ENCODE measurements at places on chromosomes 5 and 9. TPM values are rescaled to one million over a fixed set of nuclear protein-coding genes. Genes with fewer than 3 reads are reported as not detected.

Gene FAM151B
- 2.2 TPM for total RNA-seq

- no peak for DNase-seq
These were observed 5.1 kb downstream of the CNOT8 start for GRCh38 chr5:154863291-154864080.

Gene PCDHGA5
- 0.60 TPM for total RNA-seq

DNA sequence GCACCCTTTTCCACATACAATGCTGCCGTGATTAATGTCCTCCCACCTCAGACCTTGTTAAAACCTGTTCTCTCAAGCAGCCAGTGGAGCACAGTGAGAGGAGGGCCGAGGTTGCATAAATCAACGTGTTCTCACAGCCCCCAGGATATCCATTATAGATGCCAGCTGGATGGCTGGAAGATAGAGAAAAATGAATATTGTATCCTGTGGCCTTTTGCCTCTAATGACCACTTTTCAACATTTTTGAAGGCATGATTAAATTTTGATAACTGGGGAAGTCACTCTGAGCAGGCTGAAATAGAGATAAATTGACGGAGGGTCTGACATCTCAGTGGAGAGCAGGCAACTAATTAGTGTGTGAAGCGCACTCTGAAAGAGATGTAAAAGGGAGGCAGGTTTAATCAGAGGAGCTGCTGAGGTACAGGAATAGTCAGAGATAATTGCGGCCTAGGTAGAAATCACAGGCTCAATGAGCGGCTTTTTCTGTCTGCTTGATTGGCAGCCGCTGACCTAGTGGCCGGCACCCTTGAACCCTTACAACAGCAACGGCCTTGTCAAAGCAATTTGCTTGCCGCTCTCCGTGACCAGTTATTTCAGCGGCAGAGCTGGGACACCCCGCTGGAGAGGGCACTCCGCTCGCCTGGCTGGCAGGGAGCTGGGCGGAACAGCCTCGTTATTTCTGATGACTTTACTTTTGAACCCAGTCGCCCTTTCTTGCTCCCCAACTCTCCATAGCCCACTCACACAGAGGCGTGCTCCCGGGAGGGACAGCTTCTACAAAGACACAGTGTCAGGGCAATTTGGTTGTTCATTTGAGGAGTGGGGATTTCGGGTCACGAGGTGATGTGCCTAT lies 560.7 kb downstream of the PSAT1 start:
- DNase-seq = no peak

- no peak for DNase-seq
These were observed 383.3 kb downstream of the OSTF1 start for GRCh38 chr9:75471549-75472114.

- no peak for DNase-seq
These were observed 214.5 kb downstream of the AUH start for GRCh38 chr9:91147079-91147708.

GRCh38 chr9:132488626-132489025 lies 78.6 kb downstream of the CFAP77 start:
- no peak for DNase-seq

DNA sequence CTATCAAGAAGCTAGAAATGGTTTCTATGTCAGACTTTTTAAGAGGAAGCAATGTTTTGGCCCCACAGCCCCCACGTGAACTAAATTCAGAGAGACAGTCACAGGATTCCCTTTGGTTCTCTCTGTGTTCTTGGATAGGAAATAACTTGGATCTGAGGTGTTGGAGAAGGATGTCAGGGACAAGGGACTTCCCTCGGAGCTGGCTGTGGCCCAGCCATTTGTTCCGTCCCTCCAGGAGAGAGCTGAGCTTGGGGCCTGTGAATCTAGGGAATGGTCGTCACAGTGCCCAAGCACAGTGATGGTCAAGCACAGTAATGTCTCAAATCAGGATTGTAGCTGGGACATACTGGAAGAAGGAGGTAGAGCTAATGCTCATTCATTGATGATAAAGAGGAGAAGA lies 2.0 kb downstream of the C7 start:
- DNase-seq = no peak

Gene PRUNE2
- 8.5 TPM for total RNA-seq

DNA sequence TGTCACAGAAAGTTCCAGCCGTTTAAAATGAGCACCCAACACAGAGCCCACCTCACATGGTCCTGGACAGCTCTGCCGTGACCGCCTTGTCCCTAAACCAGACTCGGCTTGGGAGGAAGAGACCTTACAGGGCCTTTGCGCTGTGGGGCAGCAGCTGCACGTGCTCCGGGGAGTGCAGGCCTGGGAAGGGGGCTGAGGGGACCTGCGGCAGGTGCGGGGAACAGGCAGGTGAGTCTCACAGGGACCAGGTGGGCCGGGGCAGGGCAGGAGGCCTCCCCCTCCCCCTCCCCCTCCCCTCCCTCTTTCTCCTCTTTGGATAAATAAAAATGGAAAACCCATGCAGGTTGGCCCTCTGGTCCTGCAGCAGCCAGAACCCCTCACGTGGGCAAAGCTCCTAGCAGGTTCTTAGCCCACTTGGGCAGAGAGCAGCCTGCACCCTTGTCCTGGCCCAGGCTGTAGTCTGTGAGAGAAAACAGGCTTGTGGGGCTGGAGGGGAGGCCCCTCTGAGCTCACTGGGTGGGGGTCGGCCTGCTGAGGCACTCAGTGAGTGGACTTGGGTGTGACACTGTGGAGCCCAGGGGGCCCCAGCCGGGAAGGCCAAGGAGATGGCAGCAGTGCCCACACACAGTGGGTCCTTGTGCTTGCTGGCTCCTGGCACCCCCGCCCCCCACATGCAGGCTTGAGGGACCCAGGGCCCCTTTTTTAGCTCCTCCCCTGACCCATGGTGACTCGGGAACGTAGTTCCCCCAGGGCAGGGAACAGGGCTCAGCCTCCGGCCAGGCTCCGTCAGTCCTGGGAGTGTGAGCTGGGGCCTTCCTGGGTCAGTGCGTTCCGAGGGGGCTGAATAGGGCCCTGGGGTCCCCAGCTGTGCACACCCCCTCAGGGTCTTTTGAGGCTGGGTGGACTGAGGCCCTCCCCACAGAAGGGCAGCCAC lies 40.0 kb upstream of the CACNA1B start:
- DNase-seq = no peak

Gene CCL21
- total RNA-seq = 0.44 TPM

- DNase-seq = no peak
These were observed 36.0 kb downstream of the SH3GL2 start for GRCh38 chr9:17614903-17615302.

DNA sequence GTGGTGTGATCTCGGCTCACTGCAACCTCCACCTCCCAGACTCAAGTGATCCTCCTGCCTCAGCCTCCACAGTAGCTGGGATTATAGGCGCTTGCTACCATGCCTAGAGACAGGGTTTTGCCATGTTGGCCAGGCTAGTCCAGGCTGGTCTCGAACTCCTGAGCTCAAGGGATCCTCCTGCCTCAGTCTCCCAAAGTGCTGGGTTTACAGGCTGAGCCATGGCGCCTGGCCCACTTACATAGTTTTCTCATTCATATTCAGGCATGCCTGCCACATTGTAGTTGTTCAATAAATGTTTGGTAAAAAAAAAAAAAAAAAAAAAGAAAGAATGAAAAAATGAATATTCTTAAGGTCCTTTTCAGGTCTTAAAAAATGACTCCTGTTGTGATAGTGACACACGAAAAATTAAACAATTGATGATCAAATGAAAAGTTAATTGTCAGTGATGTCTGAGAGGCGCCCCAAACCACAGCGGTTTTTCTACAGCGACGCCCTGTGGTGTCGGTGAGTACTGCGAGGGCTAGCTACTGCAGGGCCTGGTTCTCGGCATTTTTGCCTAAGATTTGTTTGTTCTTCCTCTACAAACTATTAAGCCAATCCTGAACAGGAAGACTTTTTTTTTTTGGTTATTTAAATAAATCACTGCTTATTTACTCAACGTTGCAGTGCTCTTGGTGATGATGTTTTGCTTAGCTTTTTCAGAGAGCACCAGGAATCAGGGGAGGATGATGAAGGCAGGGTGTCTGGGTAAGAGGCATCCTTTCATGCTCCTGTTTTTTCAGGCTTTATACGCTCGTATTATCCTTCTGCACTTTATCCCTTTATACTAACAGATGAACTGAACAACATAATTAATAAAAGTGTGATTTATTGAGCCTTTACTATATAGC lies 67.0 kb upstream of the DPYSL3 start:
- peak; percentile 44 for DNase-seq

Gene BNC2
- total RNA-seq = 6.5 TPM

DNA sequence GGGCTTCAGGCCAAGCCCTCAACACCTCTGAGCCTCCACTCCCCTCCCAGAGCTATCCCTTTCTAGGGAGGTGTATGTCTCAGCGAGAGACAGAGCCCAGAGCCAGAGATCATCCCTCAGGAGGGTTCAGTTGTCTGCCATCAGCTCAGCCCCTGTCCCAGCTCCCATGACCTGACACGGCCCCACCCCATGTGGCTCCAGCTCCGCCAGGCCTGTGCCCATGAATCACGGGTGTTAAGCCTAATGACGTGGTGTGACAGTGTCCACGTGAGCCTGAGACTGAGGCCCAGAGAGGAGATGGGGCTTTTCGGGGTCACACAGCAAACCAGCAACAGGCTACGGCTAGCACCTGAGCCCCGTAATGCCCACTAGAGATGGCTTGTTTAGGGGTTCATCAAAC lies 60.9 kb upstream of the ORM1 start:
- DNase-seq = no peak

- no peak for DNase-seq
These were observed 55.1 kb upstream of the PHYKPL start for GRCh38 chr5:178287791-178288105.

GRCh38 chr5:443239-444151 lies 519 bp downstream of the EXOC3 start:
- DNase-seq = peak; percentile 25

DNA sequence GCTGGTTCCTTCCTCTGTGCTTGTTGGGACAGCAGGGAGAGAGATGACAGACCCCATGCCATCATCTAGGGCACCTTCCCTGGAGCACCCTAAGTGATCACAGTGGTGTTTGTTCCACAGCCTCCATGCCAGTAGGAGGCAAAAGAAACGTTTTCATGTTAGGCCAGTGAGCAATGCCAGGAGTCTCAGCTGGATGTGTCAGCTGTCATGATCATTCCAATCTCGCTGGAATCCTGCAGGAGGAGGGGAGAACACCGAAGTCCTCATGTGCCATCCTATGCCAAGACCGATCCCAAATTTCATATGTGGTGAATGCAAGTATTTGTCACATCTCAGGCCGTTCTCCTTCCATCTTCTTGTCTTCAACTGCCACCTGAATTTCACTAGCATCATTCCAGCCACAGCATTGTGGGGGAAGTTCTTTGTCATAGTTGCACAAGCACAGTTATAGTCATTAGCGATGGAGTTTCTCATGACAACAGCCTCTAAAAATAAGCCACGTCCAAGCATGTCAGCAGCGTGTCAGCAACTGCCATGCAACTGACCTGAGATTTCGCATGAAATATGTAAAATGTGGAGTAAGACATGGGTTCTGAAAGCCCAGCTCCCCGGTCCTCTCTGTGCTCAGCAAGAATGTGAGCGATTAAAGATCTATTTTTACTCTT lies 97.2 kb upstream of the DNAH5 start:
- no peak for DNase-seq

DNA sequence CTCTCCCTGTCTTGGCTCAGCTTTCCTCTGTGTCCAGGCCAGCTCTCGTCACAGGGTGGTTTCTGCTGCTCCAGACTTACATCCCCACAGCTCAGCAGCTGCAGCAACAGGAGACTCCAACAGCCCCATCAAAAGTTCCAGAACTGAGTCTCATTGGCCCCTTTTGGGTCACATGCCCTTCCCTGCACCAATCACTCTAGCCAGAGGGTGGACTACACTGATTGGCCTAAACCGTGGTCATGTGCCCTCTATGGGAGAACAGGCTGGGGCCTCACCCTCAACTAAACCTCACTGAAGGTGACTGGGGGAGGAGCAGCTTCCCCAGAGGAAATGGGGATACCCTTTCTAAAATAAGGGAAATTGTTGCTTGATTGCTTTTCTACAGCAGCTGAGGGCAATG lies 44.4 kb upstream of the CPLX2 start:
- no peak for DNase-seq

Gene BAAT
- total RNA-seq = not detected

Gene IFNB1
- not detected for total RNA-seq

DNA sequence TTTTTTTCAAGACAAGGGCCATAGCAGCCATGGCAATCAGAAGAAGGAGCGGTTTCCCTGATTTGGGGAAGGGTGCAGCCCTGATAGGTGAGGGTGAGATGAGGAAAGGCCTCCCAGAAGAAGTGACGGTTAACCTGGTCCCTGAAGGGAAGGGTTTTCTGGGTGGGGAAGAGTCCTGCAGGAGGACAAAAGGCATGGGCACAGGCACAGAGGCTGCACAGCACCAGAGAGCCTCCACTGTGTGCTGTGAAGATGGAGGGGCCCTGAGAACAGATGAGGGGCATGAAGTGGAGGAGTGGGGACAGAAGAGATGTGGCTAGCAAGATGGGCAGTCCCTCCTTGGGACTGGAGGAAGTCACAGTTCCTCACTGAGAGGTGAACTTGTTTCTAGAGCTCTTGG lies 46.3 kb upstream of the CXCL14 start:
- DNase-seq = no peak

GRCh38 chr9:123406691-123407216 lies 50.8 kb downstream of the CRB2 start:
- no peak for DNase-seq

DNA sequence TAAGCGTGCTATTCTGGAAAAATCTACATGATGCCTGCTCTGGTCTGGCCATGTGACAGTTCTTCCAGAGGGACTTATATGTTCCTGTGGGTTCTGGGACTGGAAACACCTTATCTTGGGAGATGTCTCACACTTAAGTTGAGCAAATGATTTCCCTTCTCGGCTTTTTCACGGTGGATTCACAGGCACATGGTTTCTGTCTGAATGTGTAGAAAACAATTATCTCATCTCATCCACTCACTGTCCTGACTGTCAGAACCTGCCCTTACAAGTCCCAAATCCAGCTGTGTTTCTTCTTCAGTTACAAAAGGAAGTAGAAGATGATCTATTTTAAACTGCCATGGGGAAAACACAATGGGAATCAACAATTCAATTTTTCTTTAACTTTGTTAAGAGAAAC lies 184.0 kb downstream of the SYK start:
- DNase-seq = no peak

DNA sequence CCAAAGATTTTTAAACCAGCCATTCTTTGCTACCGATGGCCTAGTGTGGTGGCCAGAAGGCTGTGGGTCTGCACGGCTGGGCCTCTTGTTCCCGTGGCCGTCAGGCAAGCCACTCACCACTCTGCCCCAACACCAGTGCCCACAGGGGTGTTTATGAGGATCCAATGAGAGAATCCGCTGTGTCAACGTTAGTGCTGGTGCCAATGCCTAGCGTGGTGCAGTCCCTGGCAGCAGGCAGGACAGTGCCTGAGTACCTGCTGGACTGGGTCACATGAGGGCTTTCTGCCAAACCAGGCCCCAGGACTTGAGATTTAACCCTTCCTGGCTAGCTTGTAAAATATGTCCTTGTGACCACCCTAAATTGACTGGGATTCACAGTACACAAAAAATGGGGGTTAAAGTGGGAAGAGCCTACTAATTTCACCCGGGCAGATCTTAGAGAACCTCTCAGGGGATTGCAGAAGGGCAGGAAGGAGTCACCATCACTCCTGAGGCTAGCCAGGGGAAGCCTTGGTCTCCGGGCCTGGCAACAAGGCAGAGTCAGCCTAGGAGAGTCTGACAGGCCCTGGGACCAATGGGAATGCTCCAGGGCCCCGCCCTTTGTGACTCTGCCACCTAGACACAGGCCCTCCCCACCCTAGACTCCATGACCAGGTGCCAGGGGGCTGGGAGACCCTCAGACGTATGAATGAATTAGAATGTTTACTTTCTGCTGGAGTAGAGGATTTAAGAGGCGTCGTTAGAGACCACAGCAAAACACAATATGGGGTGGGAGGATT lies 63.2 kb upstream of the FSTL4 start:
- DNase-seq = no peak
